ENCODE measurements at places on chromosomes 11 and 22.

- H3K4me1 ChIP-seq: no peaks in the 10 kb centered on the region
- H3K4me3 ChIP-seq: no peak overlapping the region
- ATAC-seq: no peak
- H3K27ac ChIP-seq: no peak overlapping the region
- no peaks in the 10 kb centered on the region for H3K36me3 ChIP-seq
Measured at GRCh38 chr22:36053242-36054147, 24.9 kb upstream of the RBFOX2 start.

DNA sequence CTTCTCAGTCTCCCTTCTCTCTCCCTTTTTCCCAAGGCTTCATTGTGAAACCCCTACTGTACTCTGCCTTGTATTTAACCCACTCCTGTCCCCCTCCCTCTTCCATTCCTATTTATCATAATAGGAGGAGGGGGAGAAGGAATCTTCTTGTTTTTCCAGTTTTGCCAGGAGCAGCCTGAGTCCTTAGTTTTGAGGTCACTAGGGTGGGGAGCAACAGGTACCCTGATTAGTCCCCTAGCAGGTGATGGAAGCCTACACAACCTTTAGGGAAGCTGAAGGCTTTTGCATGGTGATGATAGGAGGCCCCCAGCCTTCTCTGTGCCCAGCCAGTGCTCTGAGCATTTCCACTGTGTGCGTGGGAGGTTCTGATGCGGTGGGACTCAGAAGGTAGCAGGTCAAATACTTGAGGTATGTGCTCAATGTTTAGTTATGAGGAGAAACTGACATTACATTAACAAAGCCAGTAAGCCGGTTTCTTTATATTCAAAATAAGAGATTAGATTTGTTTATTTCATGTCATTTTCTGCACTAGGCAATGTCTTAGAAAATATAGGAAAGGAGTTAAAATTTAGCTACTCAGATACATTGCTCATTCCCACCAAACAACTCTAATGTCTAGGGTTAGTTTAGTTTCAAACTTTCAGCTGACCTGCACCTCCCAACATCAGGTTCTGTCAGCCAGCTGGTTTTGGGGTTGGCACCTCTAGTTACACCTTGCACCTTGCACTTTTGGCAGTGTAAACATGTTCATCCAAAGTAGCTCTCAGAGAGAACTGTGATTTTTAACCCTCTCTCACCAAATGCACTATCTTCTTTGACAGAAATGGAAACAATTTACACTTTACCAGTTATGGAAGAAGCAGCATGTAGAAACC lies 26.0 kb downstream of the PARVA start:
- no peak overlapping the region for H3K4me3 ChIP-seq
- no peaks in the 10 kb centered on the region for H3K36me3 ChIP-seq
- ATAC-seq: no peak
- no peaks in the 10 kb centered on the region for H3K27me3 ChIP-seq
- H3K27ac ChIP-seq: peak overlapping the region; percentile 91
- peaks cover 29% of the 10 kb centered on the region for H3K4me1 ChIP-seq

GRCh38 chr22:28773461-28773867 lies 969 bp downstream of the CCDC117 start:
- H3K4me3 ChIP-seq: peak overlapping the region; percentile 56
- H3K4me1 ChIP-seq: no peaks in the 10 kb centered on the region
- H3K27ac ChIP-seq: peak overlapping the region; percentile 100

- no peak overlapping the region for H3K27ac ChIP-seq
- H3K4me1 ChIP-seq: no peaks in the 10 kb centered on the region
- no peak for ATAC-seq
Measured at GRCh38 chr11:73931039-73931645, 19.7 kb upstream of the DNAJB13 start.

DNA sequence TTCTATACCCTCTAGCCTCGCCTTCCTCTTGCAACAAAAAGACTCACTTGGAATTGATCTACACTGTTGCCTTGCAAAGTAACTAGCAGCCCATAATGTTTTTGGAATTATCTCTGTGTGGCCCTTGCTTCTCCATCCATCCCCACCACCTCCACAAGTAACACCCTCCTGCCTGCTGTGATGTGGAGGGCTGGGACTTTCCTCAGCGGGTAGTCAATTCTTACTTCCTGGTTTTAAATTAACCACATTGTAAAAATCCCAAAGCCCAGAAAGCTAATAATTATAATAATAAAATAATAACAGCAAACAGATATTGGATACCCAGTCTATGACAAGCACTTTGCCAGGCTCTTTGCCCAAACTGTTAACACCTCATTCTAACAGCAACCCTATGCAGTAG lies 40.8 kb upstream of the GALNT18 start:
- H3K27me3 ChIP-seq: no peaks in the 10 kb centered on the region
- H3K36me3 ChIP-seq: no peaks in the 10 kb centered on the region

GRCh38 chr22:18136563-18137320 lies 13.2 kb upstream of the USP18 start:
- H3K4me1 ChIP-seq: no peaks in the 10 kb centered on the region
- no peaks in the 10 kb centered on the region for H3K27me3 ChIP-seq
- no peak for ATAC-seq
- H3K36me3 ChIP-seq: no peaks in the 10 kb centered on the region

- ATAC-seq: no peak
- no peaks in the 10 kb centered on the region for H3K4me1 ChIP-seq
- H3K27me3 ChIP-seq: peaks cover 38% of the 10 kb centered on the region
- no peaks in the 10 kb centered on the region for H3K36me3 ChIP-seq
- H3K27ac ChIP-seq: no peak overlapping the region
Measured at GRCh38 chr22:50678218-50678650, 5.6 kb downstream of the SHANK3 start.

DNA sequence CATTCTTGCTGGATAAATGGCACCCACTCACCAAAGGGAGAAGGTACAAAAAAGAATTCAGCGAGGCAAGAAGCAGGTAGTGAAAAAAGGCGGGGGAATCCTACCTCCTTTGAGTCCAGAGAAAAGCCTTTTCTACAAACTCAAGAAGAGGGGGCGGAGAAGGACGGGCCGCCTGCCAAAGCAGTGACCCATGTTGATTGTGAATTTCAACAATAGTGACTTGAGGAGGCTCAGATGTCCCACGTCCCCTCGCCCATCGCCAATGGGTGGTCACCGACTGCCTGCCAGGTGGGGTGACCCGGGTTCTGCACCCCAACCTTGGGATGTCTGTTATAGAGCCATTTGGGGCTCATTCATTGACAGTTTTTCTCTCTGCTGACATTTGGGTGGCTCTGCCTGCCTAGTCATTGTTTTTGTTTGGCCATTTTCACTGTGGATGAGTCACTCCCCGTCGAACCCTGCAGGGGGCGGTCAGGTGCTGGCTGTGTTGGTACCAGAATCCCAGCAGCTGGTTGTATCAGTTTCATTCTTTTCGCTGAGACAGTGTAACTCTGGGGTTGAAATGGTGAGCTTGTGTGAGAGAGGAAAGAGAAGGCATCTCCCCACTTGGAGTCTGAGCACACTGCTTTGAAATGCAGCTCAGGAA lies 163.4 kb upstream of the NCAM1 start:
- H3K4me3 ChIP-seq: no peak overlapping the region
- H3K27me3 ChIP-seq: no peaks in the 10 kb centered on the region
- H3K4me1 ChIP-seq: peaks cover 49% of the 10 kb centered on the region

DNA sequence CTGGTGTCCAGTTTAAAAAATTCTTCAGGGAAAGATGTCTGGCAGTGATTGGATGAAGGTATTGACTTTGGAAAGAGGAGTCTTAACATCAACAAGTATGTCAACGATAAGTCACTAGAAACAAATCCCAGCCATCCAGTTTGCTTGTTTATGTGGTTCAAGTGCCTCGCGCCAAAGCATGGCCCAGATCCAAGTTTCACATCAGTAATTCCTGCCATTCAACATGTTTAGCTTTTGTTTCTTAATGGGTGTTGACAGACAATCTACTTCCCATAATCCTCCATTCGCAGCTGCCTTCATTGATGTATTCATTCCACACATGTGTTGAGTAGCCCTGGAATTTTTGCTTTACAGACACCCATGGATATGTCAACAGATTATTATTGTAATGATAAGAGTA lies 77.8 kb downstream of the UBASH3B start:
- H3K4me3 ChIP-seq: no peak overlapping the region
- H3K36me3 ChIP-seq: no peaks in the 10 kb centered on the region
- no peaks in the 10 kb centered on the region for H3K4me1 ChIP-seq
- no peak overlapping the region for H3K27ac ChIP-seq
- no peak for ATAC-seq
- peaks cover 15% of the 10 kb centered on the region for H3K27me3 ChIP-seq

GRCh38 chr22:41222846-41223507 lies 17.8 kb downstream of the CHADL start:
- peaks cover 91% of the 10 kb centered on the region for H3K36me3 ChIP-seq
- ATAC-seq: no peak
- no peak overlapping the region for H3K27ac ChIP-seq
- H3K4me3 ChIP-seq: no peak overlapping the region

DNA sequence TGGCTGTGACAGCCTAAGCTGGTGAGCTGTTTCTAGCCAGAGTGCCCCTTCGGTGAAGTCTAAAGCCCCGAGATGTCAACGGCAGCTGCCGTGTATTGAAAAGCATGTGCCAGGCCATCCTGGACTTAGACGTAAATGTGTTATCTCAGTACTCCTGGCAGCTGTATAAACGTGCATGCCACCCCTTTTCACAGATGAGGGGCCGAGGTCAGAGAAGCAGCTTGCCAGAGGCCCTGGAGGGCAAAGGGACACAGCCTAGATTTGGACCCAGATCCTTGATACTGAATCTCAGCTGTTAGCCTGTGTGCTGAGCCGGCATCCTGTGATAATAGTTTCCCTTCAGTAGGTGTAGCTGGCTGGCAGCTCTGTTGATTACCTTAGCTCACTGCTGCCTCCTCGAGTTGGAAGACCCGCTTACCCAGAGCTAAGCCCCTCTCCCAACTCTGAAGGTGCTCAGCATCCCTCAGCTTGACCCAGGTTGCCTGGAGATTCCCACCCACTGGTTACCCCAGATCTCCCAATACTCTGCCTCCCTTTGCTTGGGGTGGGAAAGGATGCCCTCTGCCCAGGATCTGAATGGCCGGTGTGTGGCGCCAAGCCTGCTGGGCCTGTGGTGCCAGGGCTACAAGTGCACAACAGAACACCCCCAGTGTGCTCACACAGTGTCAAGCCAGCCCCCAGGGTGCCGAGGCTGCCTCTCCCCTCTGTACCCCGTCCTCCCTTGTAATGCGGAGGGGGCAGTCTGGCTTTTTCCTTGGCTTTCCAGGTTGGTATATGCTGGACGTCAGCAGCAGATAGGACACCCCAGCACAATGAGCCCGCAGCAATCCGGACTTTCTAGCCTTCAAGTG lies 59.8 kb upstream of the WNT7B start:
- H3K27ac ChIP-seq: peak overlapping the region; percentile 95
- no peaks in the 10 kb centered on the region for H3K36me3 ChIP-seq
- no peak for ATAC-seq
- peak overlapping the region; percentile 55 for H3K4me3 ChIP-seq

DNA sequence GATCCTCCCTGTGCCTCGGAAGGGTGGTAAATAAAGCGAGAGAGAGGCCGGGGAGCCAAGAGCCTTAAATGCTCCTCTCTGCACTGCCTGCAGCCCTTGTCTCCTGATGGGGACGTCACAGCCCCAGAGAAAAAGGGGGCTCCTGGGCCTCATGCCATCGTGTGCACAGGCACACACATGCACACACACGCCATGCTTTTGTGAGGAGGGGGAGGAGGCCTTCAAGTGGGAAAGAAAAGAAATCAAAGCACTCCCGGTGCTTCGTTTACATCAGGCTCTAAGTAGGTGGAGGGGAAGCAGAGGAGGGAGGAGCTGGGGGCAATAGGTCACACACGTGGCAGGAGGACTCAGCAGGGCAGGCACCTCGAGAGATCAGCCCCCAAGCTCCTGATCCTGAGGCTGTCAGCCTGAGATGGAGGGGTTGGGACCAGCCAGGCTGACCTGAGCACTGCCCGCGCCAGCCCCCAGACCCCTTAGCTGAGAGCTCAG lies 68.2 kb upstream of the NECTIN1 start:
- H3K27ac ChIP-seq: no peak overlapping the region
- peaks cover 51% of the 10 kb centered on the region for H3K27me3 ChIP-seq
- H3K4me1 ChIP-seq: no peaks in the 10 kb centered on the region
- H3K36me3 ChIP-seq: no peaks in the 10 kb centered on the region
- no peak for ATAC-seq
- no peak overlapping the region for H3K4me3 ChIP-seq

GRCh38 chr11:64755681-64756361 lies 4.0 kb downstream of the PYGM start:
- no peaks in the 10 kb centered on the region for H3K27me3 ChIP-seq
- no peak overlapping the region for H3K4me3 ChIP-seq
- peaks cover 31% of the 10 kb centered on the region for H3K4me1 ChIP-seq
- H3K36me3 ChIP-seq: peaks cover 46% of the 10 kb centered on the region
- H3K27ac ChIP-seq: no peak overlapping the region

- H3K36me3 ChIP-seq: peaks cover 3% of the 10 kb centered on the region
- no peak overlapping the region for H3K4me3 ChIP-seq
- H3K27me3 ChIP-seq: no peaks in the 10 kb centered on the region
- no peak overlapping the region for H3K27ac ChIP-seq
- no peaks in the 10 kb centered on the region for H3K4me1 ChIP-seq
Measured at GRCh38 chr11:34451053-34451452, 12.3 kb downstream of the CAT start.

GRCh38 chr11:71238285-71238875 lies 14.0 kb downstream of the SHANK2 start:
- no peak overlapping the region for H3K4me3 ChIP-seq
- no peak overlapping the region for H3K27ac ChIP-seq
- no peaks in the 10 kb centered on the region for H3K36me3 ChIP-seq

DNA sequence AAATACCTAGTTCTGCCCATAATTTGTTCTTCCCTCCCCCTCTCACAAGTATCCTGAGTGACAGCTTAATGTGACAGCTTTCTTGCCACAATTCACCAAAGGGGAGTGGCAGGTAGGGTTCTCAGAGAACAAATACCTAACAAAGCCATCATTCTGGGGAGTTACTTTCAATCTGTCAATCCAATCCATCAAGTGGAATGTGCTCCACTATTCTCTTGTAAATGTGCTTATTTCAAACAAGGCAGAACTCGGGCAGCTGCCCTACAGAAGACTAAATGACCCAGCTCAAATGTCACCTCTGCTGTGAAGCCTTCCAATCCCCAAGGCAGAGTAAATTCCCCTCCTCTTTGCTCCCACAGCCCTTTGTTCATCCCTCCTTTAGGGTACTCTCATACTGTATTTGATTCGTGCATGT lies 27.8 kb downstream of the LGR4 start:
- H3K36me3 ChIP-seq: no peaks in the 10 kb centered on the region
- peaks cover 21% of the 10 kb centered on the region for H3K4me1 ChIP-seq
- no peak overlapping the region for H3K4me3 ChIP-seq
- no peak overlapping the region for H3K27ac ChIP-seq
- no peaks in the 10 kb centered on the region for H3K27me3 ChIP-seq

GRCh38 chr11:66964495-66964894 lies 6.3 kb upstream of the PC start:
- H3K27ac ChIP-seq: no peak overlapping the region
- H3K4me3 ChIP-seq: no peak overlapping the region
- ATAC-seq: no peak
- no peaks in the 10 kb centered on the region for H3K27me3 ChIP-seq
- H3K36me3 ChIP-seq: no peaks in the 10 kb centered on the region
- no peaks in the 10 kb centered on the region for H3K4me1 ChIP-seq

GRCh38 chr11:118922745-118923627 lies 2.7 kb downstream of the BCL9L start:
- peak overlapping the region; percentile 98 for H3K27ac ChIP-seq
- H3K4me1 ChIP-seq: peaks cover 52% of the 10 kb centered on the region
- peak overlapping the region; percentile 94 for H3K4me3 ChIP-seq
- no peaks in the 10 kb centered on the region for H3K27me3 ChIP-seq
- H3K36me3 ChIP-seq: no peaks in the 10 kb centered on the region
- no peak for ATAC-seq

Data from gastroesophageal sphincter (tissue), 4 donors.